ENCODE measurements at places on chromosomes 16 and 17.

DNA sequence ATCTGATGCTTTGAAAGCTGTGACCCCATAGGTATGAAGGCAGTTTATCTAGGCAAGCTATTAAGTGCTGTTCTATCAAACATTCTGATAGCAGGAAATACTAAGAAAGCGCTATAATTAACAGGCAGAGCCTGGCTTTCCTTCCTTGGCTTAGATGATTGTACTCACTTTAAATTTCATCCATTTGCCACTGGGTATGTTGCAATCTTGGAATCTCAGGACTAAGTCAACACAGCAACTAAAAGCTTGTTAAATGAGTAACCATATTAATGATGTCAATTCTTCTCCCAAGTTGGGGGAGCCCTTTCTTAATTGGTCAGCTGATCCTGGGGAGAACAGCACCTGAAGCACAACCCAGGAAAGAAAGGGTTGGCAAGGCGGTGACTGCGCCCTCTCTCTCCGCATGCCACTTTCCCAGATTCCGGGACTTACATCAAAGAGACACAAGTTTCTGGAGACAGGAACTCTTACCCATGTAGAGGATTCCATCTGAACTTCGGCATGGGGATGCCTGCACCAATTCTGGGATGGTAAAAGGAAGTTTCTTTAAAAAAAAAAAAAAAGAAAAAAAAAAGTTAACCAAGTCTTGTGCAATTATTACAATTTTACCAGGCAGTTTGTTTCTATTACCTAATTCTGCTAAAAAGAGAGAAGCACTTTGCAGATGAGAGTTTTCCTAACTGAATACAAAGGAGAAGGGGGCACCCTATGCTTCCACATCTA lies 54.4 kb upstream of the ICAM2 start:
- no peak for DNase-seq

DNA sequence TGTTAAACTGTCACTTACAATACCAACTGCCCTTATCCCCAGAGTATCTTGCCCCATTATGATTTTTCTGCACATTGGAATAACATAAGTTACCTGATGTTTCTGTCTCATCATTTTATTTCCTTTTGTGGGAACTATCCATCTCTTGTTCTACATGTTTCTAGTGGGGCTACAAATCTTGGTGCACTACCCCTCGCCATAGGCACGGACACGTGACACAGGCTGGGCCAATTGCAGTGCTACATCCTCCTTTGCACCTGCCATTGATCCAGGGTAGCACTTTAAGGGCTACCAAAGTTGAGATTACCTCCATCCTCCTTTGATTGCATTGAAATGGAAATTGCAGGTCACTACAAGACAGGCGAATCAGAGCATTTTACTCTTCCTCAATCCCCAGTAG lies 14.2 kb upstream of the SYT17 start:
- no peak for DNase-seq

DNA sequence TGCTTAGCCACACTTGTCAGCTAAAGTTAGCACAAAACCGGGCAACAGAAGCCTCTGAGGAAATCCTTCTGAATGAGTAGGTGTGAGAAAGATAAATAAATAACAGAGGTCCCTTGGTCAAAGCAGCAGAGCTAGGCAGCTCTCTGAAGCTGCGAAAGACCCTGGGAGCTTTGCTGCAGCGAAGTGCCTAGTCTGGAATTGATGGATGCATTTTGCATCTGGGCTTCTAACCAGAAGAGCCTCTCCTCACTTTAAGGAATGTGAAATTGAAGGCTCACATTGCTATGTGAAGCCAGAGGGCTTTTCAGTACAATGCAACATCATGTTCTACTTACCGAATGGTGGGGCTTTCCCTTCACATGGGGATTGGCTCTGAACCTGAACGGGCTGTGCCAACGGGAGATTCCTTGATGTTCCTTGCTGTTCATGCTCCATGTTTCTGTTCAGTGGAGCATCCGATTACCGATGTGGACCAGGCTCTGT lies 274.6 kb downstream of the HS3ST3B1 start:
- no peak for DNase-seq

- no peak for DNase-seq
Observed at GRCh38 chr17:70813355-70813930, 644.1 kb downstream of the KCNJ2 start.

DNA sequence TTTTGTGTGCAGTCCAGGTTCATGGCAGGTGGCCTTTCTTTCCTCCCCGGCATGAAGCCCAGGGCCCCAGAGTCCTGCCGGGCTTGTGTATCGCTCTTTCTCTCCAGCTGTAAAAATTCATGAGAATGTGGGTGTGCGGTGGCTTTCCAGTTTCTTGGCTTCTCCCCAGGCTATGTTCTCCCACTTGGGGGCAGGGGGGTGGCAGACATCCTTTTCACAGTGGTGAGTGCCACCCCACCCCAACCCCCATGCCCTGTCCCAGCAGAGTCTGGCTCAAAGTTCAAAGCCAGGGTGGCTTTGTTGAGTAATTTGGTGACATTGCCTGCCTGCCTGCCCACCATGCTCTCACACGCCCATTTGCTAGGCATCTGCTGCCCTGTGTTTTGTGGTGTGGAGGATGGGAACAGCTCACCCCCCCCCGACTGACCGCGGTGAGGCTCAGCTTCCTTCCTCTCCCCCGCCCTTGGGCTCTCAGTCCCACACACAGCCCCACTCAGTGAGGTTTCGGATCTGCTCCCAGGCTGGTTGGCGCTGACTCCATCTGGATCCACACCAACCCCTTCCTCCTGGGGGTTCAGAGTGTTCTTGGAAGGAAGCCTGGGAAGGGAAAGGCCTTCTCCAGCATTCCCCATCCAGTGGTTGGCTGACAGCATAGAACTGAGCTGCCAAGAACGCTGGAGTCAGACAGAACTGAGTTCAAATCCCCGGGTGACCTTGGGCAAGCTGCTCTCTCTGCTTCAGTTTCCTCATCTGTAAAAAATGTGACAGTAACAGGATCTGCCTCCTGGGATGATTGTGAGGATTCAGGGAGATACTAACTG lies 36.0 kb downstream of the CHD9 start:
- DNase-seq = no peak

DNA sequence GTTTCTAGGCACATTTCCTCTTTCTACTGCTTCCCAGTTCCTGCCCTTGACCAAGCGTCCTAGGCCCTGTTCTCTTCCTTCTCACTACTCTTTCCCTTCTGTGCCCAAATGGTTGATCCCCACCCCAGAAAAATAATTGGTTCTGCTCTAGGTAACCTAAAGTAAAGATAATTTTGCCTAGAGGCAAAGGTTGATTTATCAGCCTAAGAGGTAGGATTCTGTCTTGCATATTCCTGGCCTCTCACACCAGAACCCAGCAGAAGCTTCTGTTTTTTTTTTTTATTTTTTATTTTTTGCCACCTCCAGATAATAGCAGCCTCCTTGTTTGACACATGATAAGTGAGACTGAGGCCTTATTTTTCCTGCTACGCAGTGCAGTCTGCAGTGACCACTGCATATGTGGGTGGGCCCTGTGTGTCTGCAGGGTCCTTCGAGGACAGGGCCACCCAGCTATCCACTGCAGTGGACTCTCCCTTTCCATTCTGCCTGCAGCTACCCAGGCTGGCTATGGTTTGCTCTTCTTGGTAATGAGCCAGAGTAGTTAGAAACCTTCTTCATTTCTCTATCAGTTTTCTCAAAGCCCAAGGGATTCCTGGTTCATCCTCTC lies 701 bp downstream of the PIPOX start:
- DNase-seq = no peak

DNA sequence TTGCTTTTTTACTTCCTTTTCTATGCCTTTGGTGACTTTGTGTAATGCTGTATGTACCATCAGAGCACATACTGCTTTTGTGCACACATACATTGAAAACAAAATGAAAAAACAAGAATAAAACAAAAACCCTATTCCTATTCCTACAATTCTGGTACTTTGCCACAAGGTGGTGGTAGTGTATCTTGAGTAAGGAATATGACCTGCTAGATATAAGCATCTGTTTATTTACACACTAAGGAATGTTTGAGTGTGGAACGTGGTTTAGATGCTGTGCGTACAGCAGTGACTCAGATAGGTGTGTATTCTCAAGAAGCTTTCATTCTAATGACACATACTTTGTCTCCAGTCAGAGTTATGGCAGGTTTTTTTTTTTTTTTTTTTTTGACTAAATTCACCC lies 606.2 kb downstream of the WWOX start:
- DNase-seq = no peak

DNA sequence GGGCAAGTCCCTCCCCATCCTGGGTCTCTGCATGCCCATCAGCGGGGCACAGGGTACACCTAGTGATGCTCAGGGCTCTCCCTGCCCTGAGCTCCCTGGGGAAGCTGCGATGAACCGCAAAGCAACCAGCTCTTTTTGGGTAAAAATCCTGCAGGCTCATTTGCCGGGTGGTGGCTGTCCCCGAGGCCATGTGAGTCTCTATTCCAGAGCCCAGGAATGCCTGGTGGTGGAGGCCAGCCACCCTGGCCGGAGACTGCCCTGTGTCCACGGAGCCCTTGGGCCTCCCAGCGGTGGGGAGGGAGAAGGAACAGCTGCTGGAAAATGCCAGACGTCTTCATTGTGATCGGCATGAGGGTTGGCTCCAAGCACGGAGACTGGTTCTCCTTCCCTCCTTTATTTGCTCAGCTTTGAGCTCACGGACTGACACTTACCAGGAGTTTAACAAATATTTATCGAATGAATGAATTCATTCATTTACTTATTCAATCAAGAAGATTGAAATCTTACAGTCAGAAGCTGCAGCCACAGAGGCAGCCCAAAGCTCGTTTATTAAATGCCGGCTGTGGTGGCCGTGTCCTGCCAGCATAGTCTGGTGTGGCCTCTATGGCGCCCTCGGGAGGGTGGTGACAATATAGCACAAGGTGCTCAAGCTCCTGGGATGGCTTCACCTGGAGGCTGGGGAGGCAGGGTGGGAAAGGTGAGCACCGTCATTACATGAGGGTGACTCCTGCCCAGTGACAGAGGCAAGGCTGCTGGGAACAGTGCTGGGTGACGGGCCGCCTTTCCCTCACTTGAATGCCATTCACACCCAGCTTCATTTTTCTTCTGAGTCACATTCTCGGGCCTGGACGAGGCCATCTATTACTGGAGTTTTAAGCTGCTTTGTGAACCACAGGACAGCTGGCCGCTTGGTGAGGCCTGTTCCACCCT lies 31.1 kb upstream of the JPH3 start:
- DNase-seq = no peak

DNA sequence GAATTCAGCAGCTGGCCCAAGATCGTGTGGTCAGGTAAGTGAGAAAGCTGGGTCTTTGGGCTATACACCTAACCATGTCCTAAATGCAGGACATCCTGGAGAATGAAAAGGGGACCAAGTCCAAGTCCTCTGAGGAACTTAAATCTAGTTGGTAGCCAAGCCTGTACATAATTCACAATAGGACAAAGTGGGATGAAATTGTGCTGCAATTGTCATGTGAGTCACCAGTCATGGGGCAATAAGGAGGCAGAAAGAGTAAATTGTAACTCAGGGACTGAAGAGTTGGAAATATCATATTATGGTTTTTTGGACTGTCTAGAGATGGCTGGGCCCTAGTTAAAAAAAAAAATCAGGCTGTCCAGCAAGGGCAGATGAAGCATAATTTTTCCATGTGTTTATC lies 202.6 kb downstream of the CYLD start:
- DNase-seq = no peak

DNA sequence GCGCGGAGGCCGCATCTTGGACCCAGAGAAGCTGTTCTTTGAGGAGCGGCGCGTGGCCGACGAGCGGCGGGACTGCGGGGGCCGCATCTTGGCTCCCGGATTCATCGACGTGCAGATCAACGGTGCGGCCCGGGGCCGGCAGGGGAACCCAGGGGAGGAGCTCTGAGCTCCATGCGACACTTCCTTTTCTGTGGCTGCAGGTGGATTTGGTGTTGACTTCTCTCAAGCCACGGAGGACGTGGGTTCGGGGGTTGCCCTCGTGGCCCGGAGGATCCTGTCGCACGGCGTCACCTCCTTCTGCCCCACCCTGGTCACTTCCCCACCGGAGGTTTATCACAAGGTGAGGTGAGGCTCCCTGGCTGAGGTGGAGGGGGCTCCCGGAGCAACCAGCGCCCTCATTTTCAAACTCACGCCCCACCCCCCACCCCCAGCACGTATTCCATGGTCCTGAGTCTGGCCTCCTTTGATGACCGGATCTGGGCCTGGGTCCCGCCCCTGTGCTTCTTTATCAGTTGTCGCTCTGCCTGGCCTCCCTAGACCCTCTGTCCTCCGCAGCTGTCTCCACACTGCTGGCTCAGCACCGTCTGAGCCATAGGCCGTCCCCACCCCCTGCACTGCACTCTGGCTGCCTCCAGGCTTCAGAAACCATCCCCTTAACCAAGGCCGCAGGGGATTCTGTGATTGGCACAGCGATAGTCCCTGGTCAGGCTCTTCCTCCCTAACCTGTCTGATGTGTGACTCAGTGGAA lies 787 bp downstream of the AMDHD2 start:
- DNase-seq = no peak

DNA sequence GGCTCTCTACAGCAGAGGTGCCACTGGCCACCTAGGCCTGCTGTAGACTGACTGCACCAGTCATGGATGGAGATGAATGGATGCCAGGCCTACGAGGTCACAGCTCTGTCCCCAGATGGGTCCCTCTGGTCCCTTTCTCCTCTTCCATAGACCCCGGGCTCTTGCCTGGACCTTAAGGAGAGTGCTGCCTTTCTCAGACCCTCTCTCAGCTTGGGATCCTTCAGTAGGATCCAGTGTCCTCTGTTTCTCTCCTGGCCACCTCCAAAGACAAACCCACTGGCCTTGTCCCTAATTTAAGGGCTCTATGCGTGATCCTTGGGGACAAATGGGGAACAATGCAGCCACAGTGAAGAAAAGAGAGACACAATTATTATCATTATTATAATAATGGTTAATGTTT lies 189.3 kb upstream of the C16orf82 start:
- no peak for DNase-seq

DNA sequence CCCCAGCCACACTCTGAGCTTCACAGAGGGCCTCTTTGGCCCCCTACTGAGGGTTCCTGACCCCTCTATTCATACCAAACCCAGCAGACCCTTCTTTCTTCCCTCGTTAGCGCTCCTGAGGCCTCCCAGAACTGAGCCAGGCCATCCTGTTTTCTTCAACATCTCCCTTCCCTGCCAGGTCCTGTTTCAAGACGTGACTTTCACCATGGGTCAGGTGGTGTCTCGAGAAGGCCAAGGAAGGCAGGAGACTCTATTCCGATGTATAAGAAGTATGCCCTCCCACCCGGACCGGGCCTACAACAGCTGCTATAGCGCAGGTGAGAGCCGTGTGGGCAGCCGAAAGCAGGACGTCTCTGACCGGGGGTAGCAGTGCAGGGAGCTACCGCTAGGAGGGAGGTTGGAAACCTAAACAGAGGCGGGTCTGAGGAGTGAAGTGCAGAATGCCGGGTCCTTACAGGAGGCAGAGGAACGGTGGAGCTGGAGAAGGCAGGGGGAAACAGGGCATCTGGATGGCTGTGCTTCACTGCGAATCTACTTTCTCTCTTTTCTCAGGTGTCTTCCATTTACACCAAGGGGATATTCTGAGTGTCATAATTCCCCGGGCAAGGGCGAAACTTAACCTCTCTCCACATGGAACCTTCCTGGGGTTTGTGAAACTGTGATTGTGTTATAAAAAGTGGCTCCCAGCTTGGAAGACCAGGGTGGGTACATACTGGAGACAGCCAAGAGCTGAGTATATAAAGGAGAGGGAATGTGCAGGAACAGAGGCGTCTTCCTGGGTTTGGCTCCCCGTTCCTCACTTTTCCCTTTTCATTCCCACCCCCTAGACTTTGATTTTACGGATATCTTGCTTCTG lies 1.3 kb upstream of the SENP3 start:
- DNase-seq = peak; percentile 19

GRCh38 chr16:62625326-62625725 lies 589.1 kb upstream of the CDH8 start:
- no peak for DNase-seq

All from cerebellar nuclear complex (tissue), 1 donor.